Chondrocyte (in vitro differentiated cells): ENCODE measurements at places on chromosomes 12 and 14. TPM values are rescaled to one million over a fixed set of nuclear protein-coding genes. Genes with fewer than 3 reads are reported as not detected.

DNA sequence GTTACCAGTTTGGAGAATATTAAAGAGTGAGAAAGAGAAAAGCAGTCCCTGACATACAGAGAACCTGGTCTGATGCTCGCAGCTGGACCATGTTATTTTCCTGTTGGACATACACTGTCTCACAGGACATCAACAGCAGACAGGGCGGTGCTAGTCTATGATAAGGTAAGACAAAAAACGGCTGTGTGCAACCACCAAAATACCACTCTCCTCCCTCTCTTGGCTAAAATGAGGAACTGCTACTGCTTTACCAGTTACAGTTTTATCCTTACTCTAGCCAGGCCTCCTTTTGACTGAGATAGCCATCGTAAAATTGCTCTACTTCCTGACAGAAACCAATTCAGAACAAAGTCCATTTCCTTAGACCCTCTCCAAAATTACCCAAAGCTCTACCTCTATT is 47.0 kb upstream of the ERGIC2 start:
- H3K4me3 ChIP-seq = no peak overlapping the region
- peaks cover 30% of the 10 kb centered on the region for H3K4me1 ChIP-seq
- H3K36me3 ChIP-seq = peaks cover 11% of the 10 kb centered on the region
- H3K27ac ChIP-seq = peak overlapping the region; percentile 76

DNA sequence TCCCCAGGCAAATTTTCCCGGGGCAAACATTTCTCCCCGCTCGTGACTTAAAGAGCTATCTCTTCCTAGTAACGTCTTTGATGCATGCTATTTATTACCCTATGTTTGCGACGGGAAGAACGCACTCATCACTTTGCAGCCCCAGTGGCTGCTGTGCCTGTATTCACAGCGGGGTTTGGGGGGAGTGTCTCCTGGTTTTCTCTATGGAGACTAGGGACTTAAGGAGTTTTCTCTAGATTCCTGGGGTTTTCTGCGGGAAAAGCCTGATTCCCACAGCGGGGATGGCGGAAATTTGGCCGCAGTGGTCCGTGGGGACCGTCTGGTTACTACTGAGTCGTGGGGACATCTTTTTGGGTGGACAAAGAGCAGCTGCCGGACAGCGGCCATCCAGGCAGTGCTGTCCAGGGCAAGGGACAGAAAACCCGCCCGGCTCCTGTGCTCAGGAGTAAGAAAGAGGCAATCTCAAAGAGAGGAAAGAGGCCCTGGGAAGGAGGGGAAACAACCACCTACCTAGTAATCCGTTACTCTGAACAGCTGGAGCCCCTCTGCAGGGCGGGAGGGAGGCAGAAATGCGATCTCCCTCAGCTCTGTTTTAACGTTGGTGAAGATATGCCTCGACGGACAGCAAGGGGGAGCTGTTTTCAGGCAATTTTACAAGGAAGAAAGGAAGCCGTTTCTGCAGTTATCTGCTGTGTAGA is 771 bp upstream of the AVPR1A start:
- H3K4me1 ChIP-seq = peaks cover 22% of the 10 kb centered on the region

DNA sequence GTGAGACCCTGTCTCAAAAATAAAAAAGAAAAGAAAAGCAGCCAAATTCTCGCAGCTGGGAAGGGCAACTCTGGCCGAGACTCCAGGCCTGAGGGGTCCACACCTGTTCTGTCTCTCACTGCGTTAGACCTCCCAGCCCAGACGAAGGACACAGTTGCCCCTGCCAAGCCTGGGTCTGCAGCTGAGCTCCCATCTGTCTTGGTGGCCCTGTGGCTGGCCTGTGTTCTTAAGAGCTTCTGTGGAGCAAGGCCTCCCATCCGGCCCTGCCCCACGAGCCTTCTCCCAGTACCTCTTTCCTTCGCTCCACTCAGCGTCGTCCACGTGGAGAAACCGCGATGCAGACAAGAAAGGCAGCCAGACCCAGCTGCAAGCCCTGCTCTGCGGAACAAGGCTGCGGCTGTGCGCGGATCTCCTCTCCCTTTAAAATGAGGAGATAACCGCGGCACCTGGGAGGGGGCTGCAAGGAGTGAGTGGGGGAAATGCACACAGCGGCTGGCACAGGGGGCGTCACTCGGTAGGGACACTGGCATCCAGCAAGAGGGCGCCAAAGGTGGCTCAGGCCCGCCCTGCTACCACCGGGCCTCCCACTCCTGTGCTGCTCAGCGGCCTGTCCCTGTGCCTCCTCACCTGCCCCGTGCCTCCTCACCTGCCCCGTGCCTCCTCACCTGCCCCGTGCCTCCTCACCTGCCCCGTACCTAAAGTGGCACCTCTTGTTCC is 42.4 kb downstream of the LRRC74A start:
- DNase-seq = no peak
- H3K4me1 ChIP-seq = peaks cover 10% of the 10 kb centered on the region
- H3K27ac ChIP-seq = no peak overlapping the region
- no peak overlapping the region for H3K4me3 ChIP-seq
- H3K27me3 ChIP-seq = peaks cover 16% of the 10 kb centered on the region

INSM2 gene
- total RNA-seq = not detected in 3 replicates

OR6C70 gene
- total RNA-seq = not detected in 3 replicates

GRCh38 chr14:54137614-54137961 is 181.0 kb upstream of the BMP4 start:
- H3K4me1 ChIP-seq = peaks cover 22% of the 10 kb centered on the region
- H3K27me3 ChIP-seq = no peaks in the 10 kb centered on the region
- no peak overlapping the region for H3K27ac ChIP-seq

DNA sequence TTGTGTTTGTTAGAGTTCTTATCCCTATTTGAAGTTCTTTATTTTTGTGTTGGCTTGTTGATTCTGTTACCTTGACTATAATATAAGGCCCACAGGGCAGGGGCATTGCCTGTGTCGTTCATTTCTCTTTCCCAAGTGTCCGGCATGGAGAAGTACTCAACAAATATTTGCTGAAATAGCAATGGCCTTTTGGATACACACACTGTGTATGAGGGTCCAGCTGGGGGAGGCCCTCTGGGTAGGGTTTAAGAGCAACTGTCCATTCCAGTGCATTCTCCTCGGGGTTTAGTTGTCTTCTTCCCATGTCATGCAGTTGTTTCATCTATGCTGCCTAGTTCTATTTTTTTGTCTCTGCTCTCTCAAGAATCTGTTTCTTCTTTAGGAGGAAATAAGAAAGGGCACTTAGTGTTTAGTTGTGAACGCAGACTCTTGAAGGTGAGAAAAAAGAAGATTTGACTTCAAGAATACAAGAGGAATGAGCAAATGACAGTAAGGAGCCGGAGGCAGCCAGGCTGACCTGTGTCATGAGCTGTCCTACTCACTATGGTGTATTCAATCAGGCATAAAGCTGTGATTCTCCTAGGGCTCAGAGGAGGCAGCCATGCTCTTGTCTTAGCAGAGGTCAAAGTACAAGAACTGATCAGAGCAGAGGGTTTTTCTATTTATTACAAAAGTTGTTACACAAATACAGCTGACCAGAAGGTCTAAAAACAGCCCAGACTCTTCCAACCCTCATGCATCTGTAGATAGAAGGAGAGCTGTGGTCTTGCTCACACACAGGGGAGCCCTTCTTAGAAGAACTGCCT is 10.2 kb downstream of the ERG28 start:
- H3K4me3 ChIP-seq = no peak overlapping the region
- no peak for DNase-seq
- H3K36me3 ChIP-seq = peaks cover 19% of the 10 kb centered on the region
- H3K27ac ChIP-seq = peak overlapping the region; percentile 38
- peaks cover 45% of the 10 kb centered on the region for H3K4me1 ChIP-seq
- H3K27me3 ChIP-seq = no peaks in the 10 kb centered on the region

DNA sequence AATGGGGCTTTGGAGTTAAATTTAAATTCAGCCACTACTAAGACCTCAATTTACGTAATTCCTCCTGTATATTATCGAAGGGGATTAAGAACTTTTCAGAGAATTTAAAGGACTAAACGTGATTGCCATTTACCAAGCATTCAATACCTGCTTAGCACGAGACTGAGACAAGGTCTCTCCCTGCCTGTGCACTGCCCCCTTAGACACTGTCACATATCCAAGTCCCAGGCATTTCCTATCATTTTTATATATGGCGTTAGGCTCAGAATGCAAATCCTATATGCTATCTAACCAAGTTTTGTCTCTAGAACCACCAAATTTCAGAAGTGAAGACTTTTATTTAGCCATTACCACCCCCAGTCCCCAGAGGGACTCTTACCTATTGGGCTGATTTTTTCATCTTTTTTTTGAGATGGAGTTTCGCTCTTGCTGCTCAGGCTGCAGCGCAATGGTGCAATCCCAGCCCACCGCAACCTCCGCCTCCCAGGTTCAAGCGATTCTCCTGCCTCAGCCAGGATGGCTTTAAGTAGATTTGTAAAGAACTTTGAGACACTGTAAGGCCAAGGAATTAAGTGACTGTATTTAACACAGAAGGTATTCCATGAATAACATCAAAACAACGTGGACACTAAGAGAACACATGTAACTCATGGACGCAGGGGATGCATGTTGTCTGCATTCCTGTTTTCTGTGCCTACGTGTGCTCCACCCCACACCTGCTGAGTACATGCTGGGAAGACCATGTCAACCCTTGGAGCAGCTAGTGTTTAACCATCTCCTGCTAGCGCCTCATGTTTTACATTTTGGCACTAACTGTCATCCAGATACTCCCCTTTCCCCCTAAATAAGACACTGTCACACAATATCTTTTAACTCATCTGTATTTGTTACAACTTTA is 6.4 kb downstream of the HSP90AA1 start:
- H3K4me3 ChIP-seq = no peak overlapping the region
- H3K36me3 ChIP-seq = peaks cover 53% of the 10 kb centered on the region
- peak overlapping the region; percentile 17 for H3K27ac ChIP-seq
- peaks cover 34% of the 10 kb centered on the region for H3K4me1 ChIP-seq
- peak; percentile 13 for DNase-seq
- H3K27me3 ChIP-seq = no peaks in the 10 kb centered on the region

GRCh38 chr12:18284386-18284785 is 23.1 kb downstream of the PIK3C2G start:
- H3K27me3 ChIP-seq = no peaks in the 10 kb centered on the region
- peaks cover 3% of the 10 kb centered on the region for H3K4me1 ChIP-seq
- DNase-seq = no peak
- H3K4me3 ChIP-seq = no peak overlapping the region
- H3K27ac ChIP-seq = no peak overlapping the region

GRCh38 chr12:2495417-2496112 is 299.2 kb upstream of the FKBP4 start:
- H3K36me3 ChIP-seq = peaks cover 16% of the 10 kb centered on the region
- no peak overlapping the region for H3K4me3 ChIP-seq
- no peaks in the 10 kb centered on the region for H3K4me1 ChIP-seq
- no peak for DNase-seq

GRCh38 chr14:51118993-51119392 is 24.1 kb upstream of the TRIM9 start:
- DNase-seq = no peak
- no peaks in the 10 kb centered on the region for H3K36me3 ChIP-seq
- peaks cover 25% of the 10 kb centered on the region for H3K4me1 ChIP-seq
- H3K27me3 ChIP-seq = no peaks in the 10 kb centered on the region

- no peaks in the 10 kb centered on the region for H3K36me3 ChIP-seq
- H3K4me3 ChIP-seq = no peak overlapping the region
- H3K4me1 ChIP-seq = peaks cover 4% of the 10 kb centered on the region
- no peak for DNase-seq
Observed at GRCh38 chr14:56092763-56093162, 25.4 kb upstream of the PELI2 start.

GALC gene
- total RNA-seq = 11.1 to 18.0 TPM (median 12.3 TPM) in 3 replicates

TCL1B gene
- not detected in 3 replicates for total RNA-seq

GRCh38 chr12:40681148-40681547 is 11.1 kb upstream of the CNTN1 start:
- no peak for DNase-seq
- H3K27me3 ChIP-seq = peaks cover 31% of the 10 kb centered on the region
- no peak overlapping the region for H3K27ac ChIP-seq
- H3K4me1 ChIP-seq = no peaks in the 10 kb centered on the region
- no peak overlapping the region for H3K4me3 ChIP-seq
- H3K36me3 ChIP-seq = peaks cover 4% of the 10 kb centered on the region

MSI1 gene
- total RNA-seq = 2.5 to 2.8 TPM (median 2.6 TPM) in 3 replicates

GRCh38 chr12:93425736-93426411 is 15.9 kb downstream of the UBE2N start:
- no peak for DNase-seq
- H3K36me3 ChIP-seq = no peaks in the 10 kb centered on the region
- H3K27ac ChIP-seq = peak overlapping the region; percentile 51
- no peaks in the 10 kb centered on the region for H3K27me3 ChIP-seq

DNA sequence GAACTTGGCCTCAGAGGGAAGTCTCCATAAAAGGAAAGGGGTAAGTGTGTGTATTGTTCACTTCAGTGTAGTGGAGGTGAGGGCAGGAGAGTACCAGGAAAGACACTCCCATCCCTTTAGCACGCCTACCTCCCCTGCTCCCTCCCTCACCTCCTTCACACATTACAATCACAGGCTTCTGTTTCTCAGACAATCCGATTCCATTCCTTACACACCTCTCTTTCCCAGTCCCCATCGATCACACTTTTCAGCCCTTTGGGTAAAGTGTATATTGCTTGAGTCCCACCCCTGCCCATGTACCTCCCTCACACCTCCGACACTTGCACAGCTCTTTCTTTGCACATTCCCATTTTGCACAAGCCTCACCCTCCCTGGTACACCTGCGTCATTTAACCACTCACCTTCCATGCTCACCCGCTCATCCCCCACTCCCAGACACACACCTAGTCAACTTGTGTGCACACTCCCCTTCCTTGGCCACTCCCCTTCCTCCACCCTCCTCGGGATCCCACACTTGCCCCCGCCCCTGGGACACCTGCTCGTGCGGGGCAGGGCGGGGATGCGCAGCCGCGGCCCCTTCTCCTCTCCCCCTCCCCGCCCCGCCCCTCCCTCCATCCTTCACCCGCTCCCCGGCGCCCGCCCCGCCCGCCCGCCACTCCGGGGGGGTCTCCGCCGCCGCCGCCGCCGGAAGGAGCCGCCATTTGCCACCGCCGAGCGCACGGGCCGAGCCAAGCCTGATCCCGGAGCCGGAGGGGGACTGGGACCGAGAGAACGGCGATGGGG is at the start of gene MARCHF9:
Gene MARCHF9 (plus strand): TSS at position 693 of the 783 bp plus-strand sequence. CDS start 426 bp downstream, outside the sequence.
- peaks cover 44% of the 10 kb centered on the region for H3K4me1 ChIP-seq
- H3K27ac ChIP-seq = peak within 1 kb of the TSS; percentile 72
- no peaks in the 10 kb centered on the region for H3K27me3 ChIP-seq
- DNase-seq = no peak
- peak within 1 kb of the TSS; percentile 88 for H3K4me3 ChIP-seq

CNOT2 gene
- 48.7 to 67.2 TPM (median 51.6 TPM) in 3 replicates for total RNA-seq

GRCh38 chr12:89571491-89572195 is 45.8 kb upstream of the POC1B start:
- H3K36me3 ChIP-seq = no peaks in the 10 kb centered on the region
- no peak overlapping the region for H3K4me3 ChIP-seq
- no peak overlapping the region for H3K27ac ChIP-seq
